ENCODE measurements at places on chromosomes 2 and 18. TPM values are rescaled to one million over a fixed set of nuclear protein-coding genes. Genes with fewer than 3 reads are reported as not detected.

The VIT gene
- total RNA-seq = 31.4 TPM

The NAT8 gene
- total RNA-seq = not detected

The SCN3A gene
- 6.0 TPM for total RNA-seq

DNA sequence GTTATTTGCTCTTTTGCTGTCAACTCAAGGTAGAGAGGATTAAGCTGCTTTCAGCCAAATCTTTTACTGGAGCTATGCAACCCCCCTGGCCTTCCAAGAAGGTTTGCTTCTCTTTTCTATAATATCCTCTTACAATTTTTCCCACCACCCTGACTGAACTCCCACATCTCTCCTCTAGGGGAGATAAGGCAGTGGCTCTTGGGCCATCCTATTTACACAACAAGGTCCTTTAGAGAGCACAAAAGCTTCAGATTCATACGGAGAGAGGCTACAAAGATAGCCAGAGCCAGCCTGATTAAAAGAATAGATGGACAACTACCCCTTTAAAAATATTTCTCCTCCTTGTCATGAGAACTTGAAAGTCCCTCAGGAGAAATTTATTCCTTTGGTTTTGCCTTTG is 95.7 kb downstream of the TPGS2 start:
- no peaks in the 10 kb centered on the region for H3K27me3 ChIP-seq
- no peaks in the 10 kb centered on the region for H3K4me1 ChIP-seq
- H3K27ac ChIP-seq = no peak overlapping the region
- DNase-seq = no peak
- no peak overlapping the region for H3K4me3 ChIP-seq

GRCh38 chr2:173150087-173150486 is 74.4 kb downstream of the MAP3K20 start:
- H3K27ac ChIP-seq = no peak overlapping the region
- peaks cover 13% of the 10 kb centered on the region for H3K4me1 ChIP-seq
- no peak overlapping the region for H3K4me3 ChIP-seq
- no peaks in the 10 kb centered on the region for H3K36me3 ChIP-seq
- H3K27me3 ChIP-seq = no peaks in the 10 kb centered on the region

DNA sequence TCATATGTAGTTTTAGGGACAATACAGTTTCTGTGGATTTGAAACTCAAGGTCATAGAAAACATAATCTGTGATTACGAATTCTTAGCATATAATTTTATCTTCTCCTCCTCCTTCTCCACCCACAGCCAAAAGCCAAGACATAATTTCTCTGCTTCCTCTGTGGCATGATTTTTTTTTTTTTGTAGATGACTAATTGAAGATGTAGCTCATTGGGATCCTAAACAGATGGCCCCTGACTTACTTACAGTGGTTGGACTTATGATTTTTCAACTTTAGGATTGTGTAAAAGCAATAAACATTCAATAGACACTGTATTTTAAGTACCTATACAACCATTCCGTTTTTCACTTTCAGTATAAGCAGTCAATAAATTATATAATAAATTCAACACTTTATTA is 42.3 kb downstream of the FSIP2 start:
- no peak overlapping the region for H3K4me3 ChIP-seq
- no peak overlapping the region for H3K27ac ChIP-seq
- no peaks in the 10 kb centered on the region for H3K36me3 ChIP-seq
- DNase-seq = no peak

GRCh38 chr2:174595891-174596397 is 1.7 kb downstream of the WIPF1 start:
- peak overlapping the region; percentile 45 for H3K27ac ChIP-seq
- peaks cover 70% of the 10 kb centered on the region for H3K4me1 ChIP-seq
- no peaks in the 10 kb centered on the region for H3K36me3 ChIP-seq
- no peaks in the 10 kb centered on the region for H3K27me3 ChIP-seq
- DNase-seq = no peak
